ENCODE measurements at places on chromosomes 5 and 9. TPM values are rescaled to one million over a fixed set of nuclear protein-coding genes. Genes with fewer than 3 reads are reported as not detected.

GRCh38 chr5:142726188-142726731, 40.4 kb upstream of the FGF1 start:
- no peaks in the 10 kb centered on the region for H3K36me3 ChIP-seq
- no peaks in the 10 kb centered on the region for H3K4me1 ChIP-seq
- no peak overlapping the region for H3K4me3 ChIP-seq
- peaks cover 16% of the 10 kb centered on the region for H3K27me3 ChIP-seq
- no peak overlapping the region for H3K27ac ChIP-seq
- no peak for DNase-seq

- peak overlapping the region; percentile 12 for H3K27ac ChIP-seq
- peak; percentile 36 for DNase-seq
- H3K36me3 ChIP-seq = peaks cover 71% of the 10 kb centered on the region
- H3K27me3 ChIP-seq = no peaks in the 10 kb centered on the region
- no peak overlapping the region for H3K4me3 ChIP-seq
These were observed 62.6 kb downstream of the NEK6 start for GRCh38 chr9:124320062-124320973.

- DNase-seq = no peak
- no peaks in the 10 kb centered on the region for H3K36me3 ChIP-seq
- H3K27me3 ChIP-seq = no peaks in the 10 kb centered on the region
- peaks cover 14% of the 10 kb centered on the region for H3K4me1 ChIP-seq
These were observed 52.1 kb downstream of the PPIC start for GRCh38 chr5:122984425-122984824.

- no peaks in the 10 kb centered on the region for H3K4me1 ChIP-seq
- H3K27ac ChIP-seq = no peak overlapping the region
- H3K27me3 ChIP-seq = no peaks in the 10 kb centered on the region
- H3K36me3 ChIP-seq = no peaks in the 10 kb centered on the region
- no peak overlapping the region for H3K4me3 ChIP-seq
These were observed 46.8 kb upstream of the SLIT3 start for GRCh38 chr5:169347786-169348185.

The ISL1 gene
- not detected for total RNA-seq

All from activated B cell treated with CpG ODN at 0.5 μM for 24 hours (primary cell).